ENCODE measurements at places on chromosomes 2 and 18.

GRCh38 chr2:10283106-10284062 lies 19.3 kb upstream of the HPCAL1 start:
- DNase-seq = no peak

DNA sequence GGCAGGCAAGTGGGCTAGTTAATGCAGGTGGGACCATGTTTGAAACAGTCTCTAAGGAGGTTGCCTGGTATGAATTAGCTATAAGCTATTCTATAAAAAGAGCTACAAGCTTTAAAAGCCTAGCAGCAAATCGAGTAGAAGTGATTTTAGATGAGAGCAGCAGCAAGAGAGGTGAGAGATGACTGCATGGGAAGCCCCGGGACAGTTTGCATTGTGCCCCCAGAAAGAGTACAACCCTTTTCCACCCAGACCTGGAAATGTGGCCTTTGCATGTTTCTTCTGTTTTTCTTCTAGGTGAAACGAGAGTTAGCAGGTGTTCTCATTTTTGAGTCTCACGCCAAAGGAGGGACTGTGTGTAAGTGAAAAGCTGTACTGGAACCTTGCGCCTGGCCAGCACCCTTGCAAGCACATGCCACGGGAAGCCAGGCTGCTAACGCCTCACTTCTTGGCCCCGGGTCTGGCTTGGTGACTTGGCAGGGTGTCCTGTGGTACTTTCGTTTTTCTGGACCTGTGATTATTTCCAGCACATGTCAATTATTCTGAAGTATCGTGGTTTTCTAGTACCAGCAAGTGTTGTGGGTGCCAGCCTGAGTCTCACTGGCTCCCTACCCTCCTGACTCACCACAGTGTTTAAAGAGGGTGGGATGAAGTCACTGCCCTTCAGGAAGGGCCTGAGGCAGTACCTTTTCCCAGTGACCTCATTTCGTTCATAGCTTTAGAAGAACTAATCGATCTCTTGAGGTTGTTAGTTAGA lies 90.3 kb upstream of the MAP3K20 start:
- DNase-seq = peak; percentile 29

GRCh38 chr2:235703711-235704295 lies 210.0 kb downstream of the AGAP1 start:
- no peak for DNase-seq

DNA sequence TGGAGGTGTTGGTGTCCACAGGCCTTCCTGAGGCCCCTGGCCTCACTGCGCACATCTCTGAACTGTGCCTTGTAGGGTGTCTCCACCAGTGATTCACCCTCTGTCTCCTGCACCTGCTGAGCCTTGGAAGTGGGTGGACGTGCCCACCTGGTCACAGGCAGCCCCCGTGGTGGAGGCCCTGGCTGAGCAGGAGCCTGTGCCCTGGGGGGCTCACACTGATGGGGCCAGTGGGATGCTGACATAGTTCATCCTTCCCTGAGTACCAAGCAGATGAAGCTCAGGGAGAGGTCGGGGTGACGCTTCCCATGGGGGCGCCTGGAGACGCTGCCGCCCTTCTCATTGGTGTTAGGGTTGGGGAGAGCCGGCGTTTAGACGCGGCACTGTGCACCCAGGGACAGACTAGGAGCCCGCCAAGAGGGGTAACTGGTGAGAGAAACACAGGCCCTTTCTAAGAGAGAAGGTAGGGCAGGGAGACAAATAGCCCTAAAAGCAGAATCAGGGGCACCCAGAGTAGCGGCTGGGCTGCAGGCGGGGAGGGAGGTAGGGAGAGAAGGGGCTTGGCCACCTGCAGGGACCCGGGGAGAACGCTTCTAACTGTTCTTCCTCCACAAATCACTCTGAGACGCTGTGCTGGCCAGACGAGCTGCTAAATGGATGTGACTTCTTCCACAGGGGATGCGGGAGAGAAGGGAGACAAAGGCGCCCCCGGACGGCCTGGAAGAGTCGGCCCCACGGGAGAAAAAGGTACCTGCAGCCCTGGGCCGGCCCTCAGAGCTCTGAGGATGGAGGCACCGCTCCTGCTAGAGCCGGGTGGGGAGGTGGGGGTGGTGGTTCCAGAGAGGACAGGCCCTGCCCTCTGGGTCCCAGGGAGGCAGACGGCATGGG lies 18.0 kb downstream of the COLEC11 start:
- DNase-seq = no peak

Data from retinal pigment epithelial cell (primary cell).